ENCODE measurements at places on chromosomes 12 and 14.

DNA sequence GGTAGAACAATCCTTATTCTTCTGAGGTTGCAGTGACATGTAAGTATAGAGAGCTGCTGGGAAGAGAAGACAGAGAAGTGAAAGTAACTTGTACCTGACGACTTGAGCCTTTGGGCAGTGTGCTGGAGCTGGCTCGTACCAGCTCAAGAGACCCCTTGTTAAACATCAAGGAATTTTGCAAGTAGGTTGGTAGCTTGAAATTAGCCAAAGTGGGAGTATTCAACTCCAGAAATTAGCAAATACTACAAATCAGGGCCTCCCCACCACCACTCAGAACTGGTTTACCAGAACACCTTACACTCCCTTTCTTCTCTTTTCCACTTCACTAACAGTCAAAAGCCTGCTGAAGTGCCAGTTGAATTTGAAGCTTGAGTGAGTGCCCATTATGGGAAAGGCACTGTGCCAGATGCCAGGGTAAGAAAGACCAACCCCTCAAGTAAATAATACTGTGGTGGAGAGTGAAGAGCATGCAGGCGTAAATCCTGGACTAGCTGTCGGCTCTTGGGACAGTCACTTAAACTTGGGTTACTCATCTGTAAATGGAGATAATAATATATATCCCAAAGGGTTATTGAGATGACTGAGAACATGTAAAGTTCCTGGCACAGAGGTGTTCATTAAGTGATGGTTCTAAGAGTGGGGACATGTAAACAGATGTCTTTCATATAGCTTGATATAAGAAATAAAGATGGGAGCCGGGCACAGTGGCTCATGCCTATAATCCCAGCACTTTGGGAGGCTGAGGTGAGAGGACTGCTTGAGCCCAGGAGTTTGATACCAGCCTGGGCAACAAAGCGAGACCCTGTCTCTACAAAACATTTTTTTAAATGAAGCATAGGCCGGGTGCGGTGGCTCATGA is 27.0 kb upstream of the EID3 start:
- no peak for DNase-seq

DNA sequence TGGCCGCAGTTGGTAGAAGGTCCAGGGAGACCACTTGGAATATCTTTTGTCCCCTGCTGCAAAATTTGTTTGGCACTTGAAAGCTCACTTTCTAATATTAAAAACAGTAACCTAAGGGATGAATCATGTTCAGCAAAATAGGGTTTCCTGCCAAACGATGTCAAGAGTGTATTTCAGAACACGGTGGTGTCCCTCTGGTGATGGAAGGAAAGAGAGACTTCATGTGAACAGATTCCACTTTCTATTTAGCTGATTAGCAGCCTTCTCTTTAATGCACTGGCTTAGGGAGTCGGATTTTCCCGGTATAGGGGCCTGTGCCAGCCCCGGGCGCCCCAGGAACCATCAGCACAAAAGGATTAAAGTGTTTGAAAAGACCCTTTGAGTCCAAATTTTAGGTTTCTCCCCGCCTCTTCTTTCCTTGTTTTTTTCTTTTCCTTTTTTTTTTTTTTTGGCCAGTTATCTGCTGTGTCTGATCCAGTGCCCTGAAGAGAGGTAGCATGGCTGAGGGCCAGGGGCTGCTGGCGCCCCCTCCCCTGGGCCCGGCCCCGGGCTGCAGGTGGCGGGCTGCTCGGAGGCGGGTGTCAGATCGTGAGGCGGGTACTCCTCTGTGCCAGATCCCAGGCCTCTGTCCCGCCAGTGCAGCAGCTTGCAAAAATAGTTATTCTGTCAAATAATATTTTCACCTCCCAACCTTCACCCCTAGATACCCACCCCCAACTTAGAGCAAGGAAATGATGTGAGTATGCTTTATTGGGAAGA is 88.3 kb downstream of the TESC start:
- no peak for DNase-seq

GRCh38 chr12:51744235-51744634 is 104.3 kb downstream of the FIGNL2 start:
- peak; percentile 3 for DNase-seq

- no peak for DNase-seq
Measured at GRCh38 chr14:84421621-84422020, 1108.3 kb upstream of the FLRT2 start.

Data from common myeloid progenitor, CD34-positive (primary cell).